Stimulated activated CD4-positive, alpha-beta T cell treated with anti-CD3 and anti-CD28 coated beads, Interleukin-2, amount 100 ng/mL, for 24 hours (primary cell): ENCODE measurements at places on chromosomes 4 and X.

DNA sequence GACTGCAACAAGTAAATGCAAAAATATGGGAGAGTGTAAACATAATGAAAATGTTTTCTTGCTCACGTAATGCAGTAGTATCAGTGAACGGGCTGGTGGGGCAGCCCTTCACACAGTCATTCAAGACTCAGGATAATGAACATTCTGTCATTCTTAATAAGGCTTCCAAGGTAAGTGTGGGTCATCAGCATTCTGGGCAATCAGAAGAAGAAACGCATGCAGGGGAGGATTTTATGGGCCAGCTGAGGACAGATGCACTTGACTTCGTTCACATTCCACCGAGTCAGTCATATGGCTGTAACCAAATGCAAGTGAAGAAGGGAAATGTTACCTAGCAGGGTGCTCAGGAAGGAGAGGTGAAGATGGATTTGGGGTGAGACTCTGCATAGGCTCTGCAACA lies 68.0 kb upstream of the MAP9 start:
- no peak for DNase-seq

DNA sequence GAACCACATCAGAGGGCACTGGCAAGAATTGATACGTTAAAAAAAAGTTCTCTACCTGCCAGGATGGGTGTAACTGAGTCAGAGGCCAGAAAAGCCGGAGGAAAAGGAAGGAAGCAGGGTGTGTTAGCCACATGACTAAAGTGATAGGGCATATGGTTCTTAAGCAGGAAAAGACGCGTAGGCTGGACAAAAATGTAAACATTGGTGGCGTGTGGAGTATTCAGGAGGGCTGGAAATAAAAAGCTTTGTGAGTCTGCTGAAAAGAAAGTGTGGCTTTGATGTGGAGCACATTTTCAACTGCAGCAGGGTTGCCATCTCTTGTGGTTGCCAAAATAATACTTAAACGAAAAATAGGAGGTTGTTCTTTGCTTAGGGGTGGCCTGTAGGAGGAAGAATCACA lies 186.5 kb upstream of the RPL34 start:
- no peak for DNase-seq

GRCh38 chrX:100979881-100980607 lies 10.5 kb downstream of the ARL13A start:
- DNase-seq: no peak

- DNase-seq: no peak
These were observed 153.4 kb downstream of the FSTL5 start for GRCh38 chr4:162010362-162010761.

GRCh38 chrX:99172958-99173357 lies 1237.1 kb downstream of the PCDH19 start:
- no peak for DNase-seq

GRCh38 chr4:94348666-94349065 lies 6.0 kb upstream of the HPGDS start:
- no peak for DNase-seq

- no peak for DNase-seq
These were observed 73.7 kb downstream of the GATB start for GRCh38 chr4:151687021-151687640.

GRCh38 chr4:71441186-71442169 lies 102.7 kb downstream of the SLC4A4 start:
- DNase-seq: no peak

- no peak for DNase-seq
These were observed 98.2 kb downstream of the FRYL start for GRCh38 chr4:48681856-48682255.

DNA sequence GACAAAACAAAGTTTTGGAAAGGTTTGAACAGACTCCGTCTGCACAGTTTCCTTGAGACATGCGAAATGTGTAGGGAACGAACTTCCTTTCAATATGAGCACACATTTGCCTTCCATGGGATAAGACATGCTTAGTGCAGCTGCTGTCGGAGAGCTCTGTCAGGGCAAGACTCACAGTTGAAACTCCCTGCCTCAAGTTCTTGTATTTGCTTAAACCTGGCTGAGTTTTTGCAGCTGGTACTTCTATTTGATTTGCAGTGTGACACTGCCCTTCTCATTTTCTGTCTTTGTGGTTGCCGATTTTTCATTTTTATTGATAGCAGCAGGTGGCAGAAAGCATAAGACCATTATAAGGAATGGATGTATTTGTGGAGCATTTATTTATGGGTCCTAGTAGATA lies 18.2 kb upstream of the RHOH start:
- DNase-seq: no peak

- DNase-seq: no peak
These were observed 22.7 kb downstream of the NOP14 start for GRCh38 chr4:2940267-2941137.

GRCh38 chr4:55866973-55867574 lies 13.6 kb downstream of the EXOC1 start:
- no peak for DNase-seq

GRCh38 chr4:91118597-91118996 lies 991.4 kb downstream of the CCSER1 start:
- DNase-seq: no peak

DNA sequence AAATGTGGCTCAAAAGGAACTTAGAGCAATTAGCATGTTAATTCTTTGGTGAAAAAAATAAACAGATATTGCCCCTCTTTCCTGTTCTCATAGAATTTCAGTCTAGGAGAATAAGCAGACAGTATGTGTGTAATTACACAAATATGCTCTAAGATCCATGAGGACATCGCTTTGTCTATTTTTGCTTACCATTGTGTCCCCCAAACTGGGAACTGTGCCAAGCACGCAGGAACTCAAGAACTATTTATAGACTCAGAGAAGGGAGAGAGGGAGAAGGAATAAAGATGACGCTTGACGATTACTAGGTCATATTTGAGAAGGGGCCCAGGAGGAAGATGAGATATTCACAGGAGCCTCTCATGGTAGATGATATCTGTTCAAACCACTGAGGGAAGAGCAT lies 692.6 kb downstream of the RAB28 start:
- no peak for DNase-seq

DNA sequence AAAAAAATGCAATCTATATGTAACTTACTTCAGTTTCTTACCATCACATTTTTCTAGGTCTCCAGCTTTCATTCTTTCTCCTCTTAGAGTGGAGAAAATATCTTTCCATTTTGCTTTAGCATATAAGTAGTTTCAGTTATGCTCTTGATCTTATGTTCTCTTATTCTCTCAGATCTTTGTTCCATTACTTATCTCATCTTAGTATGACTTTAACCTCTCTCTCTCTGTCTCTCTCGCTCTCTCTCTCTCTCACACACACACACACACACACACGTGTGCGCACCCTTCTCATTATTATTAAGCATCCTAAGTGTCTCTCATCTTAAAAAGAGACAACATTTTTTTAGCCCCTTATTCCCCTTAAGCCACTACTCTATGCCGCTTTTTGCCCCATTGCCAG lies 92.8 kb downstream of the FAAH2 start:
- no peak for DNase-seq

GRCh38 chr4:155371432-155372043 lies 5.2 kb downstream of the MAP9 start:
- no peak for DNase-seq
